Stimulated activated CD4-positive, alpha-beta T cell treated with anti-CD3 and anti-CD28 coated beads, TNF-alpha, amount 100 ng/mL, for 1 hour (primary cell): ENCODE measurements at places on chromosomes 13 and 19.

DNA sequence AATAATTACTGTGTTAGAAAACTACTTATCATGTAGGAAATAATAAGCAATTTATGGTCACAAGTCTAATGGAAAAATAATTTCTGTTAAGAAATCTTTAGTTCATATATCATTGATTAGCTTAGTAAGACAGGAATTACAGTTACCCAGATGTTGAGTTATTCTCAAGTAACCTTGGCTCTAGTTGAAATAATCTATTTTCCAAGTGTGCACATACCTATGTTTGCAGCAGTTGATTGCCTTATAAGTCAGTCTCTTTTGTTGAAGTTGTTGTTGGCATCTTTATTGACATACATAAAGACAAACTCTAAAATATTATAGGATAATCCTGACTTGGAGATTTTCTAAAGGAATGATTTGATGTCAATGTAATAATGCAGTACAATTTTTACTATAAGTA, 511.4 kb upstream of the KLF12 start:
- DNase-seq = no peak

GRCh38 chr19:11506101-11506555, 489 bp upstream of the ZNF653 start:
- DNase-seq = no peak

DNA sequence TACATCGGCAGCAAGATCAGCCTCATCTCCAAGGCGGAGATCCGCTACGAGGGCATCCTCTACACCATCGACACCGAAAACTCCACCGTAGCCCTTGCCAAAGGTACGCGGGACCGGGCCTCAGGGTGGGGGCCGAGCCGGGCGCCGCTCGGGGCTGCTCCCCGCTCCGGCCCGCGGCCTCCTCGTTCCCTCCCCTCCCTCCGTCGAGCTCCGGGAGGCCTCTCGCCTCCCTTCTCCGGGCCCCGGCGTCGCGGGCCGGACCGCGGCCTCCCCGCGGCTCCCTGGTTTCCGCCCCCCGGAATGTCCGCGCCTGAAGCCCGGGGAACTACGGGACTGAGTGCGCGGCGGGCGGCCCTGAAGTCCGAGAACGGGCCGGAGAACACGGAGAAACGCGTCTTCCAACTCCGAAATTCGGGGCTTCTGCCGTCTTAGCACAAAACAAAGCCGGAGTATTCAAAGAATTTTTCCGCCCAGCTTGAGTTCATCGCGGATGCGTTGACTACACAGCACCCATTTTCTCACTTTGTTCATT, 423 bp downstream of the LSM14A start:
- no peak for DNase-seq

GRCh38 chr13:103130681-103131210, 64.5 kb upstream of the SLC10A2 start:
- DNase-seq = no peak

GRCh38 chr13:113599391-113599790, 14.8 kb downstream of the TFDP1 start:
- no peak for DNase-seq

DNA sequence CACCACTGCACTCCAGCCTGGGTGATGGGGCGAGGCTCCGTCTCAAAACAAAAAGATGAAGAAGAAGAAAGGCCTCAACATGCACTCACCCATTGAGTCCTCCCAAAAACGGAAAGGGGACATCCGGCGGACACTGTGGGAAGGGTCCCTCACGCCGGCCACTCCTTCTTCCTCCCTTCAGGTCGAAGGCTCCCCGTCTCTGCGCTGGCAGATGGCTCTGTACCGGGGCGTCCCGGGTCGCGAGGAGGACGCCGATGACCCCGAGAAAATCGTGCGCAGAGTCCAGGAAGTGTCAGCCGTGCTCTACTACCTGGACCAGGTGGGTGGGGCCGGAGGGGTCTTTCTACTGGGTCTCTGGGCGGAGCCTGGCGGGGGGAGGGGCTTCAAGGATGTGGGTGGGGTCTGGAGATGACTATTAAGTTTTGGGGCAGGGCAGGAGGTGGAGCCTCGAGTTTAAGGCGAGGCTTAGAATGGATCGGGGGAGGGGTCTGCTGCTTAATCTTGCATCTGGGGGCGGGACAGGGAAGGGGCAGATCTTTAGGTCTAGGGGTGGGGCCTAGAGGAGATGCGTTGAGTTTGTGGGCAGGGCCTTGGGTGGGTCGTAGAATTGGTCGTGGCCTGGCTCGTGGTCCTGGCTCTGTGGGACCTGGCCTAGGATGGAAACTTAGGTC, 90.2 kb downstream of the MAP4K1 start:
- no peak for DNase-seq

DNA sequence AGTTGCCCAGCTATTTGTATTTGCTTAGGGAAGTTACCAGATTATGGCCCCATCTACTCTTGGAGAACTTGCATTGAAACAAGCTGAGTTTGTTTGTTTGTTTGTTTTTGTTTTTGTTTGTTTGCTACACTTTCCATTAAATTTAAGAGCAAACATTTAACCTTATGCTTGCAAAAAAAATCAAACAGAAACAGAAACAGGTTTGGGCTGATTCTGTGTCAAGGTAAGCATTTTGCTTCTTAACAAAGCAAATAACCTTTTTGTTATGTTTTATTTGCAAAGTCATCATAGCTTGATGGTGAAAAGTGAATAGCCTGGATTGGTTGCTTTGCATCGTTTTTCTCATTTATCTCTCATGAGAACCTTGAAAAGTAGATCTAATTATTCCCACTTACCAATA, 531.8 kb downstream of the EFNB2 start:
- no peak for DNase-seq

DNA sequence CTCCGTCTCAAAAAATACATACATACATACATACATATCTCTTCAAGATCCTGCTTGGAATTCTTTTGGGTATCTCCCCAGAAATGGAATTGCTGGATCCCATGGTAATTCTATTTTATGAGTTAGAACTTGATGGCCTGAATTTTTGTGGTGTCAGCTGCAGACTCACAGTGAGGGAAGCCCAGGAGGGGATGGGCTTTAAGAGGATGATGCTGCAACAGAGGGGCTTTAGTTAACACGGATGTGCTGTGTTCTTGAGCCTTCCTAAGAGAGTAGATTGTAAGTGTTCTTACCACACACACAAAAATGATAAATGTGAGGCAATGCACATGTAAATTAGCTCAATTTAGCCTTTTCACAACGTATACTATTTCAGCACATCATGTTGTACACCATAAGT, 31.8 kb downstream of the CACNG6 start:
- DNase-seq = no peak

- no peak for DNase-seq
Measured at GRCh38 chr13:77751513-77752456, 54.3 kb downstream of the SLAIN1 start.

DNA sequence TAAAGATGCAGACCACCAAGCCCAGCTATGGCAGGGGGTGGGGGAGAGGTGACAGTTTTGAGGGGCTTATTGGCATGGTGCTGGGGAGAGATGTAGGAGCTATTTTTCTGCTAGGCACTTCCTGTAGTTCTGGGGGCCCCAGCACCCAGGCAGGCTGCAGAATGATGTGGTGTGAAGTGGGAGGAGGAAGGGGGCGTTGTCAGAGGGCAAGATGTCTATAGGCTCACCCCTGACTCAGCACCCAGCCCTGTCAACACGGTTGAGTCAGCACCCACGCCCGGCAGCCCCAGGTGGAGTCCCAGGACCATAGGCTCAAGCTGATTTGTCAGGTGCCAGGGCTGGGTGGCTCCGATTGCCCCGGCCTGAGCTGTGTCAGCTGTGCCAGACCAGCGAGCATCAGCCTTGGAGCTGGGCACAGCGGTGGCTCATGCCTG, 5.8 kb downstream of the KLF2 start:
- DNase-seq = peak; percentile 80

- no peak for DNase-seq
Measured at GRCh38 chr19:34645551-34645950, 31.4 kb downstream of the SCGB2B2 start.

- peak; percentile 29 for DNase-seq
Measured at GRCh38 chr19:50922317-50922853, 11.2 kb upstream of the KLK4 start.

- no peak for DNase-seq
Measured at GRCh38 chr19:5850189-5850588, 1.1 kb downstream of the FUT3 start.

GRCh38 chr13:91203430-91203829, 144.1 kb upstream of the MIR17HG start:
- DNase-seq = no peak
